ENCODE measurements at places on chromosomes 2 and 18.

- DNase-seq = peak; percentile 22
These were observed 1.4 kb downstream of the TGIF1 start for GRCh38 chr18:3451183-3451988.

DNA sequence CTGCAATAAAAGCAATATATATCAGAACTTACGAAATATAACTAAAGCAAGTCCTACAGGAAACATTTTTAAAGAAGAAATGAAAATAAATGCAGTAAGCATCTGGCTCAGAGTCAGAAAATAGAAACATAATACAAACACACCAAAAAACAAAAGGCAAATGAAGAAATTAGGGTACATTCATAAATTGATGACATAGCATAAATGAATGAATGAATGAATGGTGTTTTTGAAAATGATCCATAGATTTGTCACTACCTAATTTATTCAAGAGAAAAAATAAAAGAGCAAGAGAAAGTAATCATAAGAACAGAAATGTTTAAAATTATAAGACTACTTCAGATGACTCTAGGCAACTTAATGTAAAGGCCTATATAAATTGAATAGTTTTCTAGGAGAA is 226.1 kb upstream of the CDH20 start:
- DNase-seq = no peak

GRCh38 chr2:54411801-54412354 is 44.2 kb upstream of the SPTBN1 start:
- no peak for DNase-seq

DNA sequence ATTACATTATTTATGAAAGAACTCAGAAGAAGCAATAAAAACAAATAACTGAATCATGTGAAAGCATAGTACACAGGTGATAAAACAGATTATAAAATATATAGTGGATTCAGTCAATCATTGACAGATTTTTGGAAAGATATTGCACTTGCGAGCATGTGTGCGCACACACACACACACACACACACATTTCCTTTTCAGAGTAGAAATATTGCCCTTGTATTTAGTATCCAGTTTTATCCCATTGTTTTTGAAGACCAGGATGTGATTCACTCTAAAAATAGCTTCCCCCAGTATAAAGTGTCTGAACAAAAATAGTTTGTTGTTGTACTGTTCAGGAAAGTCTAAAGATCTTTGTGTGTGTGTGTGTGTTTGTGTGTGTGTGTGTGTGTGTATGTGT is 145.5 kb downstream of the CALCRL start:
- no peak for DNase-seq

GRCh38 chr2:3079466-3079865 is 298.2 kb downstream of the EIPR1 start:
- DNase-seq = no peak

- no peak for DNase-seq
These were observed 14.0 kb upstream of the RIF1 start for GRCh38 chr2:151395509-151396374.

GRCh38 chr2:188833331-188833730 is 140.8 kb upstream of the COL3A1 start:
- DNase-seq = no peak

DNA sequence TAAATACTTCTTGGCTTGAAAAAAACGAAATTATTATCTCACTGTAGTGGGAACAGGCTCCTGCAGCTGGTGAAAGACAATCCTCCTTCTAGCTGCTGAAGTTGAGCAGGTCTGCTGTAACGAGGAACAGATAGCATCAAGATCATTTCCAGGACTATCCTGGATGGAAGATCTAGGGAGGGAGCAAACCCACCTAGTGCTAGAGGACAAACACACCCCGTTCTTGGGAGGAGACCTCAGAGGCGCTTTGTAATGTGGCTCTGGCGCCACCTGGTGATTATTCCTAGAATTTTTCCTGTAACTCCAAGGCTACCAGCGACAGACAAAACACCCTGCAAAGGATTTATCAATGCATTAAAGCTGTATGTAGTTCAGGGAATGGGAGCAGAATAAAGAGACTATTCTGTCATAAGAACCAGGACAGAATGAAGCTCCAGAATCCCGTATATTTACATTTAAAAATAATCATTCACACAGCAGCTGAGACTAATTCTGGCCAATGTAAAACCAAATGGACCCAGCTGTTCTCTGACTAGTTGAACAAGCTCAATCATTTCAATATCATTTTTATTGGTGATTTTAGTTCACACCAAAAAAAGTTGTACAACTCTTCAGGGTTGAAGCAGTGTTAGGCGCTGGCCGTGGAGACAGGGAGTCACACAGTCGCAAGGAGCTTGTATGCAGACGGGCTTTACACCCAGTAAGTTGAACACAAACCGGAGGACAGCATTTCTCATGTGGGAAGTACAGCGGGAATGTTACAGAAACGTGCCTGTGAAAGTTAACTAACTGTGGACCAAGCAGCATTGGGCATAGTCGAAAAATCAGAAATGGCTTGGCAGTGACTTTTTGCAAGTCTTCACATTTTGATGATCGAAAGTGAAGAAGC is 290.3 kb downstream of the TRIB2 start:
- DNase-seq = peak; percentile 88

- no peak for DNase-seq
These were observed 53.6 kb upstream of the SLC14A1 start for GRCh38 chr18:45670281-45670962.

GRCh38 chr2:73740767-73741166 is 3.6 kb upstream of the TPRKB start:
- no peak for DNase-seq

DNA sequence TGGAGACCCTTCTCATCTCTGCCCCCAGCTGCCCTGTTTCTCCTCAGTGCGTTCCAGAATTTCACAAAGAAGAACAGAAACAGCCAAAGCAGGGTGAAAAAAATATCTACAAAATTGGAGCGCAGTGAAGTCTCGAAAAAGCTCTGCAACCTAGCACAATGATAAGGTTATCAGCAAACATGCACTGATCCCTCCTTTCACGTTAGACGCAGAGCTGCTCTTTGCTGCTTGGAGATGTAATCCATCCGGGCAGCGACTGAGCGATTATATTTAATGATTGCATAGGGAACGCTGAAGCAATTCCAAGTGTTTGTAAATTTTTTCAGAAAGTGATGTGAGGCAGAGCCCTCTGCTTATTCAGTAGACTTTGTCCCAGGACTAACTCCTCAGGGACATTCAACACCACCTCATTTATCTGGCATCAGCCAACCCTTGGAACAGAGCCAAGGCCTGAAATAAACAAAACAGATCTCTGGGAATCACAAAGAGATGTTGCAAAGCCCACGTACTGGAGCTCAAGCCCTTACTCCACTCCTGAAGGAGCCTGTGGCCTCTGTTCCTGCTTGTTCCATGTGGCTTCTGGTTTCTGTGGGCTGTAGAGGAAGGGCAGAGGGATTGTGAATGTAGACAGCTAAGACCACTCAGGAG is 172.6 kb upstream of the BCL2L11 start:
- DNase-seq = no peak

DNA sequence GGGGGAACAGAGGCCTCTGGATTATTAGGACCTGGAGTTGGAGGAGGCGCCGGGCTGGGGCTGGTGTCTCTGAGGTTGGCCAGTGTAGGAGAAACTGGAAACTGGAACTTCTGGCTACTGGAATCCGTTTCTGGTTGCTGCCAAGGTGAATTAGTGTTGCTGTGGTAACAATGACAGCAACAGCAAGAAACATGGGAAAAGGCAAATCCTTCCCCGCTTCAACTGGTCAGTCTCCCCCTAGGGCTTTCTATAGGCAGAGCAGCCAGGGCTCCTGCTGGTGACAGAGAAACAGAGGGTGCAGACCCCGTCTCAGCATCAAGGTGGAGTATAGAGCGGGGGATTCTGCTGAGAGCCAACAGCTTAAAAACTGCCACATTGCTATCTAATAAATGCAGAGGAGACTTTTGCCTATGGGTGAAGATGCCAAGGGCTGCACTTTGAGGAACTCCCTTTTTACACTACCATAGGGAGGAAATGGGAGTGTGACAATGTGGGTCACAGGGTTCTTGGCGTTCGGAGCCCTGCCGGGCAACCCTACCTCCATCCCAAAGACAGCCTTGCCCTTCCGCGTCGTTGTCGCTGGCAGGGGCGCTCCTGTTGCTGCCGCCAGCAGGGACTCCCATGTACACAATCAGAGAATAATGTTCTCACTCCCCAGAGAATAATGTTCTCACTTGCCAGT is 81.4 kb upstream of the CABLES1 start:
- DNase-seq = no peak

GRCh38 chr2:204019572-204020501 is 83.3 kb downstream of the ICOS start:
- DNase-seq = no peak

- no peak for DNase-seq
These were observed 150.1 kb upstream of the RIOK3 start for GRCh38 chr18:23302851-23303527.

All from SHP77 treated with DMSO at 0.1 percent for 48 hours (cell line).